T-helper 1 cell (primary cell): ENCODE measurements at places on chromosomes 6 and 20.
A peak's percentile ranks its signal among the peaks of the same experiment; 100 is the strongest.

GRCh38 chr6:149681209-149681608 is 32.7 kb upstream of the KATNA1 start:
- no peak for DNase-seq

DNA sequence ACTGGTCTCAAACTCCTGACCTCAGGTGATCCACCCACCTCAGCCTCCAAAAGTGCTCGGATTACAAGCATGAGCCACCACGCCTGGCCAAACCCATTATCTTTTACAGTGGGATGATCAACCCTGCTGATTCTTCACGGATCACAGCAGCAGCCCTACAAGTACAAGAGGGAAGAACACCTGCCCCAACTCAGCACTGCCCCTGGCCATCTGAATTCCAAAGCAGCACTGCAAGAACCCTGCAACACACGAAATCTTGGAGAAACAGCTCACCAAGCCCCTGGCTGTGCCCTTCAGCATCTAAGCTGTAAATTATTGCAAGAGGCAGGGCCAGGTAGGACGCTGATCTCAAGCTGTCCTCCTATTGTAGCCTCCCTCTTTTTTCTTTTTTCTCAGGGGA is 54.5 kb upstream of the MC3R start:
- no peak for DNase-seq

DNA sequence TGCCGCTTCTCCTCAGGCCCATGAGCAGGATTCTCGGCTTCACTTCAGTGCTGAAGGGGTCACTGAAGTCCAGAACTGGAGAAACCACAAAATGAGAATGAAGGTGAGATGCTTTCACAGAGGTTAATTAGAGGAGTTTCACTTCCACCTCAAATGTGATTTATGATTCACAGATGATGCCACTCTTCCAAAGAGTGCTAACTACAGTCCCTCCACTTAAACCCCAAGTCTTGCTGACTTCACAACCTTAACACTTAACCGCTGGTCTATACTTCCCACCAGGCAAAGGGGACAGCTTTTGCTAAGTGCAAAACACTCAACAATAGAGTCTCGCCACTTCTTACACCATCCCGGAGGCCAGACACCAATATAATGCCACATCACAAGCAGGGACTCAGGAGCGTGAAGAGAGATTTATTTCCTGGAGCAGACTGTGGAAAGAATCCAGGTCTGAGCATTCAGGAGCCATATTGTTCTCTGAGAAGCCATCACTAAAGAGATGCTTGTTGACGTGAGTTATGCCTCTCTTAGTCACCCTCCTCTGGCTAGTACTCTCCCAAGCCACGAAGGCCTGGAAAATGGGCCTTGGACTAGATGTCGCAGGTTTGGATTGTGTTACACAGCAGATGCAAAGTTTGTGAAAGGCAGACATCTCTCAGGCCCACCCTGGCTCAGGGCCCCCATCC is 24.4 kb downstream of the RRAGD start:
- DNase-seq = no peak

- no peak for DNase-seq
Observed at GRCh38 chr6:98024359-98024758, 741.3 kb upstream of the MMS22L start.

DNA sequence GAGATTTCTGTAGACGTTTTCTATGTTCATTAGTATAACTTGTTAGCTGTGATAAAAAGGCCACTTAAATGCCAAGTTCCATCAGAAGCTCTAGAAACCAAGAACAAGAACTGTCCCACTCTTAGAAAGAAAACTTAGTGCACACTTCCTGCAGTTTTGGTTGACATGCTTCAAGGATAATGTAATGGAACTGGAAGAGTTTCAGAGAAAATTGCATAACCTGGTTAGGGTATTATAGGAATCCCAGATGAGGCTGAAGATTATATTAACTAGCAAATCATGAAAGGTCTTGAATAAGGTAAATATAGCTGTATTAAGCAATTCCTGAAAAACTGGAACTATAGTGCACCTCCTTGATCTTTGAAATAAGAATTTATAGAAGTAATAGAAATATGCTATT is 1.8 kb upstream of the PHACTR2 start:
- no peak for DNase-seq

DNA sequence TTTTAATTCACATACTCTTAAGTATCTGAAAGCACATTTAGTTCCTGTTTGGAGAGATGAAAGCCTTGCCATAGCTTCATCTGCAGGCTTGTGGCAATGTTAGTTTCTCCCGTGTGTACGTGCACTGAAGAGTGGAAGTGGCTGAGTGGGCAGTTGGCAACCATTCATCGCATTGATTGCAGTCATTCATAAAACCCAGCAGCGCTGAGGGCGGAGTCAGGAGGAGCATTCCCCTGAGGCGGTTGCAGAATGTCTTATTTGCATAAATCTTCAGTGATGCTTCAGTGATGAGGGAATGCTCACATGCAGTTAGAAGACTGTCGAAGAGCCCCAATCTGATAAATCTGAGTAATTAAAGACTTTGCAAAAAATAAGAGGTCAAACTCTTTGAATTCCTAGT is 79.1 kb downstream of the RIMS1 start:
- no peak for DNase-seq

DNA sequence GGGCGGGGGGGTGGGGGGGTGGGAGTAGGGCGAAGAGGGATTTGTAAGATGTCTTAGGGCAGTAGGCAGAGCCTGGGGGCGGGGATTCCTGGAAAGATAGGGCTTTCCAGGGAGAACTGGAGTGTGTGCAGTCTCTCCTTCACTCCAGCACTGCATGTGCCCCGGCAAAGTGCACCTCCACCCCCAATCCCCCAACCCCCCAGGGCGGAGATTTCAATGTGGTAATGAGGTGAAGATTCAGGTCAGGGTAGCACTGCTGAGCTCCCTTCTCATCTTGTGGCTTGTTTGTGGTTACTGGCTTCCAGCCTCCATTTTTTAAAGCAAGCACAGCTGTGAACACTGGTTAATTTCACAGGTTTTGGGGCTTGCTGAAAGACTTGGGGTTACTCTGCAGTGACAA is 5.9 kb downstream of the TMEM239 start:
- no peak for DNase-seq

DNA sequence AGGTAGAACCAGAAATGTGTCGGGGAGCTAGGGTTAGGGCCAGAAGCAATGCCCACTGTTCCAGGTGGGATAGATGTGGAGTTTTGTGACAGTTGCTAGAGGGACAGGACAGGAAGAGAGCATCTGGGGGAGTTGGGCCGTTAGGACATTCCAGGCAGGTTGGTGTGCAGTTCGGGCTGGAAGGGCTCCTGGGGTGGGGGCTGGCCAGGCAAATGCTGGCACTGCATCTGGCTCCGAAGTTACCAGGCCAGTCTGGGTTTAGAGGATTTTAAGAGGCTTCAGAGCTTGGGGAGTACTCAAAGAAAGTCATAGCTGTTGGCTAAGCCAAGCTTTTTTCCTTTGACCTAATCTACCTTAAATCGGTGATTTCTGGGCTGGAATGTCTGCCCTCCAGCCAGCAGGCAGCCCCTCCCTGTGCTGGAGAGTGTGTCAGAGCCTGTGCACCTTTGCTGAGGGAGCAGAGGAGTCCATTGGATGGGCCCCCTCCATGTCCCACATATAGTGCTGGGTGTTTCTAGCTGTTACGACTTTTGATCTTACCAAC is 20.8 kb downstream of the PLCG1 start:
- DNase-seq = no peak

GRCh38 chr6:43547222-43547621 is 28.6 kb downstream of the XPO5 start:
- no peak for DNase-seq

DNA sequence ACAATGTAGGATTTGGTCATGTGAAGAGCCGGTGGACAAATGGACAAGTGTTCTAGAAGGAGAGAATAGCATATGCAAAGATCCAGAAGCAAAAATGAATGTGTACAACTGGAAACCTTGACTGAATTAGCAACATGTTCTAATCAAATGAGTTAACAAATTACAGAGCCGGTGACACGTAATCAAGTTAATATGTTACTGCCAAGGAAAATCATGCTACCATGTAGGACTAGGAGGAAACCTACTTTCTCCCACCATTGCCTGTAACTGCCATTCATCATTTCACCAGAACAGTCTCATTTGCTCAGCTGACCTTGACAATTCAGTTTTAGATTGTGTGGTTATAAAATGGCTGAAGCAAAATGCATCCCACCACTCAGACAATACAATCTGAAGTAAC is 179.4 kb downstream of the KIF16B start:
- DNase-seq = no peak

- peak; percentile 44 for DNase-seq
Observed at GRCh38 chr6:89952686-89953085, 58.4 kb downstream of the GJA10 start.
